ENCODE measurements at places on chromosomes 16 and 17. TPM values are rescaled to one million over a fixed set of nuclear protein-coding genes. Genes with fewer than 3 reads are reported as not detected.

Gene DHRS13
- total RNA-seq = 12.3 TPM

Gene CD300H
- 0.78 TPM for total RNA-seq

Gene HP
- total RNA-seq = not detected

Gene CES4A
- total RNA-seq = not detected

Gene AGRP
- total RNA-seq = not detected

Gene ERBB2
- total RNA-seq = 10.1 TPM

Gene INCA1
- total RNA-seq = 0.23 TPM

- DNase-seq = no peak
Measured at GRCh38 chr17:2055292-2056205, 646 bp downstream of the HIC1 start.

- no peak for DNase-seq
Measured at GRCh38 chr16:71371237-71371636, 12.7 kb downstream of the CALB2 start.

GRCh38 chr17:73879987-73880386 is 235.7 kb upstream of the SDK2 start:
- no peak for DNase-seq

- DNase-seq = no peak
Measured at GRCh38 chr17:27612160-27612770, 18.7 kb upstream of the LGALS9 start.

DNA sequence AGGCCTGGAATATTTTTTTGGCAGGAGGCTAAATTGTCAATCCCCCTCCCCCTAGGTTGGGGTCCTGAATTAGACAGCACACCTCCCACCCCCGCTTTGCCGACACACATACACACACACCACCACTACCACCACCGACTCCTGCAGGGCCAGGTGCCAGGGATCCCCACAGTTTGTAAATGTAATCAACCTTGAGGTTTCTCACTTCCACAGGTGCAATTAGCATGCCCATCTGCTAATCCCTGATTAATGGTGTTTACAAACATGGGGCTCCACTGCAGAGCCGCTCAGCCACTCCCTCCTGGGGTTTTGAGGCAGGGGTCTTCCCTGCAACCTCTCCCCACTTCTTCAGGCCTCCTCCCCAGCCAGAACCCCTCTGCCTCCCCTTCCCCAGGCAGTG is 11.8 kb downstream of the MRM1 start:
- DNase-seq = no peak

DNA sequence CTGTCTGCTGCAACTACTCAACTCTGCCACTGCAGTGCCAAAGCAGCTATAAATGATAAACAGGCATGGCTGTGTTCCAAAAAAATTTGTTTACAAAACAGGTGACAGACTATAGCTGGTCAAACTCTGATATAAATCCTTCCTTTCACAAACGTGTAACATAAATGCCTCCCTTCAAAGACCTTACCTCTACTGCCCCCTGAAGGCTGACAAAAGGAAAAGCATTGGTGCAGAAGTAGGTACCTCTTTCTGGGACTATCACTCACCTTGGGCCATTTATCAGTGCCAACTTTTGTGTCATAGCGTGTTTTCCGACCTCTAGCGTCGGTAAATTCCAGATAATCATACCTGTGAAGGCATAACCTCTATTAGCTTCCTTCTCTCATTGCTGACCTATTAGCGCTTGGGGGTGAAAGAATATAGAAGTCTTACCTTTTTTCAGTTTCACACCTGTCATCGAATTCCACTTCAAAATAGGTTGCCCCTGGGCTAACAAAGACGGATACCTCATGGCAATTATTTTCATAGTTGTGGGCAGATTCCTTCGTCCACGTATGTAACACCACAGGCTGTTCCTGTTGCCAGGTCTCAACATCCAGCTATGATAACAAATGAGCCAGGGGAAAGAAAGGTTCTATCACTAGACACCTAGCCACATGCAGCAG is 67.9 kb downstream of the ZZEF1 start:
- peak; percentile 28 for DNase-seq

DNA sequence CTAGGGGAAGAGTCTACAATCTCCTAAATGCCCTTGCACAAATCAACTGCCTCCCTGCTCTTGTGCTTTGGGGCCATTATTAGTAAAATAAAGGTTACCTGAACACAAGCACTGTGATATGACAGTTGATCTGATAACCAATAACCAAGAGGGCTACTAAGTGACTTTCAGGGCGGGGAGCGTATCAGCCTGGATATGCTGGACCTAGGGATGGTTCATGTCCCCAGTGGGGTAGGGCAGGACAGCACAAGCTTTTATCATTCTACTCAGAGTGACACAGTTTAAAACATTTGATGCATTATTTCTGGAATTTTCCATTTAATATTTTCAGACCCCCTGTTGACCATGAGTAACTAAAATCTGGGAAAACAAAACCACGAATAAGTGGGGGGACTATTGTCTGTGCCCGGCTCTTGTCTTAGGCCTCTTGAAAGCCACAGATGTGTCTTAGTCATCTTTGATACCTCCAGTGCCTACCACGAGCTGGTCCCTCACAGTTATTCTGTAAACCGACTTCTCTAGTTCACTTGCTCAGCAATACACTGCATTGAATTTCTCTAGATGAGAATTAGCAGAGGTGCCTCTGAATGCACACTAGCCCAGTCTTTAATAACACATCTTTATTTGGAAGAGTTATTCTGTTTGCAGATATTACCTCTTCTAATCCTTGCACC is 94.6 kb upstream of the DHX40 start:
- DNase-seq = no peak

DNA sequence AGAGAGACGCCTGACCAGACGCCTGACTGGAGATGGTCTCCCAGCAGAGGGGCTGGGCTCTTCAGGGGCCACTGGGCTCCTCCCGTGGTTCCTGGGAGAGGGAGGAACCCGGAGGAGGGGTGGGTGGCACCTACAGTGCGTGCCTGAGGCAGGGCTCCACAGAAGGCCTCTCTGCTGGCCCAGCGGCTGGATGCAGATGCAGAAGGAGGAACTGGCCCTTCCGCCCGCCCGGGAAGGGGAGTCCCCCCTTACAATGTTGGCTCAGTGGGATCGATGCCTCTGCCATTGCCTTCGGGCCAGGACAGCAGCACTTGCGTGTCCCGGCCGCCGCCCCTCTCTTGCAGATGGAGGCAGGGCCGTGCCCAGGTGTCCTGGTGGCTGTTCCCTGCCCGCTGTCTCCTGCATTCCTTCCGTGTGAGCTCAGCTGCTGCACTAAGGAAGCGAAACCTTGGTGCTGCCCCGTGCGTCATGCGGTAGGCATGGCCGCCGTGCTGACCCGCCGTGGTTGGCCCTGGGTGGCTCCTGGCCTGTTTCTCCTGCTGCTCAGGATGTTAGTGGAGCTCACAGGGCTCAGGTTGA is 15.1 kb downstream of the BAIAP2 start:
- peak; percentile 97 for DNase-seq

GRCh38 chr17:18258356-18259038 is at the start of gene FLII:
Gene FLII (minus strand): TSS chr17:18258738. CDS start chr17:18258690, 48 bp downstream.
- no peak for DNase-seq

DNA sequence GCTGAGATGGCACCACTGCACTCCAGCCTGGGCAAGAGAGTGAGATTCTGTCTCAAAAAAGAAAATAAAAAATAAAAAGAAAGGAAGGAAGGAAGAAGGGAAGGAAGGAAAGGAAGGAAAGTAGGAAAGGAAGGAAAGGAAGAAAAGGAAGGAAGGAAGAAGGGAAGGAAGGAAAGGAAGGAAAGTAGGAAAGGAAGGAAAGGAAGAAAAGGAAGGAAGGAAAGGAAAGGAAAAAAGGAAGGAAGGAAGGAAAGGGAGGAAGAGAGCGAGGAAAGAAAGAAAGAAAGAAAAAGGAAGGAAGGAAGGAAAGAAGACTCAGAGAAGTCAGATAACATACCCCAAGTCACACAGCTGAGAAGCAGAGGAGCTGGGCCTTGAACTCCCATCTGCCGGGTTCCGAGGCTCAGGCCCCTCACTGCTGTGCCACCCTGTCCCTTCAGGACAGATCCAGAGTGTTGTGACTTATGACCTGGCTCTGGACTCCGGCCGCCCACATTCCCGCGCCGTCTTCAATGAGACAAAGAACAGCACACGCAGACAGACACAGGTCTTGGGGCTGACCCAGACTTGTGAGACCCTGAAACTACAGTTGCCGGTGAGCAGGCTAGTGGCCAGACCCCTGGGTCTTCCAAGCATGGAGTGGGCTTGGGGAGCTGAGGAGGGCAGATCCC is 30.9 kb upstream of the ITGAX start:
- DNase-seq = no peak

DNA sequence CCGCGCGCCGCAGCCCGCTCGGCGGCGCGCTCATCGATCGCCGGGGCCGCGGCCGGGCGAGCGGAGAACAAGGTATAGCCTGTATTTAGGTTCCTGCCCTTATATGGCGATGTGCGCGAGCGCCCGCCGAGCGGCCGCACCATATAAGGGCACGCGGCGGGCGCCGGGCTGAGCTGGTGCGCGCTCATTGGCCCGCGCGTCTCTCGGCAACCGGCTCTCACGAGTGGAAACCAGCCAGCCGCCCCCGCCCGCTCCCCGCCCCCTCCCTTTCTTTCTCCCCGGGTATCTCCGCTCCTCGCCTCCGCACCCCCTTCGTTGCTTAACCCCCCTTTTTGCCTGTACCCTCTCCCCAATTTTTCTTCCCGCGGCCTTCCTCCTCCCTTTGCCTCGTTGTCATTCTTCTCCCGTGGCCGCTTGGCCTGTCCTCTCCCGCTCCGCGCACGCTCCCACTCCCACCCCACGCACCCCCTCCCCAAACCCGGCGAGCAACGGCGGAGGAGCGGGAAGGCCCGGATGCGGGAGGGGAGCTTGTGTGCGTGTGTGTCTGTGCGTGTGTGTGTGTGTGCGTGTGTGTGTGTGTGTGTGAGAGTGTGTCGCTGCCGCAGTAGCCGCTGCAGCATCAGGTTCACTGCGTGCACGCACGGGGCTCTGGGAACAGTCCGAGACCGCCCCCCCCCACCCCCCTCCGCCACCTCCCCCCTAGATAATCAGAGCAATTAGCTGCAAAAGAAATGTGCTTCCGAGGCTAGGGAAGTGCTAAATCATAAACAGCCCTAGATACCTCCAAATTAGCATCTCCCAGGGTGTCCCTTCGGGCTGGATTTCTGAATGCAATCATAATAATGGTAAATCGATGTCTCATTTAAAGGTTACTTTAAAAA is 13.5 kb upstream of the CBX8 start:
- DNase-seq = peak; percentile 88

DNA sequence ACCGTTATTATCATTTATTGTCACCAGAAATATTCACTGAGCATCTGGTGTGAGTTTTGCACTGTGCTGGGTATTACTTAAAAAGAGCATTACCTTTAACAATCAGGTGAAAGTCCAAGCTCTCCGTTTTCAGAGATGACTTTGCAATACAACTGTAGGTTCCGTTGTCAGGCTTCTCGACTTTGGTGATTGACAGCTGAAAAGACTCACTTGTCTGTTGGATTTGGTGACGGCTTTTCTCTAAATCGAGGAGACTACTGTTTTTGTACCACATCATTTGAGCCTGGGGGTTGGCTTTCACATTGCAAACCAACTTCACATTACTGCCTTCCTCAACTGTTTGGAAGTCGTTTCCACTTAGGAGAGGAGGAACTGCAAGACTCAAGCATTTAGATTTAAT is 9.1 kb downstream of the TMIGD1 start:
- DNase-seq = no peak

- no peak for DNase-seq
Measured at GRCh38 chr17:82489851-82490511, 29.6 kb upstream of the FOXK2 start.

DNA sequence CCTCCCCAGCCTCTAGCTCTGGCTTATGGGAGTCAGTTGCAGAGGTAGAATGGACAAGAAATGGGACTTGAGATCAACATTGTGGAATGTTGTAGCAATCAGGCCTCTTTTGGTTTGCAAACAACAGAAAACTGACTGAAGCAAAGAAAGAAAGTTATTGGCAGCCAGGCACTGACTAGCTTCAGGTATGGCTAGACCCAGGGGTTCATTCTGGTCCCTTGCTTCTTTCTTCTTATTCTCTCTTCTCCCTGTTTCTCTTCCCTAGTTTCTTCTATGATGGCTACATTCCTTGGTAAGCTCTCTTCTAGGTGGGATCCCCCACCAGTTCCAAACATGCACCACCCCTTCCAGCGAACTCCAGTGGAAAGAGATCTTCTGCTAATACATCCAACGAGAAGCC is 154.3 kb downstream of the CPPED1 start:
- no peak for DNase-seq

- DNase-seq = no peak
Measured at GRCh38 chr17:70366386-70366785, 197.1 kb downstream of the KCNJ2 start.

- no peak for DNase-seq
Measured at GRCh38 chr17:27610304-27610677, 20.7 kb upstream of the LGALS9 start.

- no peak for DNase-seq
Measured at GRCh38 chr16:87713451-87714229, 52.1 kb downstream of the KLHDC4 start.

- DNase-seq = no peak
Measured at GRCh38 chr17:75641343-75641742, 8.1 kb downstream of the SMIM5 start.

- no peak for DNase-seq
Measured at GRCh38 chr16:11169641-11170040, 86.4 kb downstream of the SOCS1 start.

DNA sequence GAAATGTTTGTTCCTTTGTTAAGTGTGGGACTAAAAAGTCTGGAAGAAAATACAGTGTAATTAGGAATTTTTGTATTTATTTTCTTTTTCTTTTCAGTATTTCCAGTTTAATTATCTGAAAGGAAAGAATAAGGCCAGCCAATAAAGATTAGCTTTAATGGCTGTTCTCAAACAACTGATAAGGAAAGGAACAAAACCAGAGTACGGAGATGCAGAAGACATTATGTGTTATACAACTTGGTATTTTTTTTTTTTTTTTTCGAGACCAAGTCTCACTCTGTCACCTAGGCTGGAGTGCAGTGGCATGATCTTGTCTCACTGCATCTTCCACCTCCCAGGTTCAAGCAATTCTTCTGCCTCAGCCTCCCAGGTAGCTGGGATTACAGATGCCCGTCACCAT is 47.5 kb downstream of the SNTB2 start:
- no peak for DNase-seq

DNA sequence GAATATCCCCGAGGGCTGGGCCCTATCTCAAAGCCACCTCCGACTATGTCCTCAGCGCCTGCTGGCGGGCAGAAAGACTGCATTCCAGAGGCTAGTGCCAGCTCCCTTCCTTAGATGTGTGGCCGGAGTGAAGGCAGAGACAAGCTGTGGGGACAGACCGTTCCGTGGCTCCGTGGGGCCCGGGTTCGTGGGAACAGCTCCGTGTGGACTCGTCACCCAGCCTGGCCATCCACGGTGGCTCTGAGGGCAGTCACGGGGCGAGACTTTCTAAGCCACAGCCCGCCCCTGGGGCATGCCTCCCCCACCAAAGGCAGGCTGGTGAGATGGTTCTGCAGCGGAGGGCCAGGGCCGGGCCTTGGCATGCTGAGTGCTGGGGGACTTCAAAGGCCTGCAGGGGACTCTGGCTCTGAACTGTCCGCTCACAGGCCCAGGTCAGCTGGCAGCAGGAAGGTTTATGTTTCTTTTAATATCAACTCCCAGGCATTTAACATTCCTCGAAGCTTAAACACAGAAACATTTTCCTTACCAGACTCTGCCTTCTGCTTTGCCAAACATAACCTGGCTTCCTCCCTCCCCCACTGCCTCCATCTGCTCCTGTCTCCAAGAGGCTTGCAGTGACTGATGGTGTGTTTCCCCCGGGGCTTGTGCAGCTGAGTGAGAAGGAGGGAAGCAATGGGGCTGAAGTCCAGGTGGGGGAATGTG is 50.4 kb downstream of the TIMM22 start:
- DNase-seq = no peak
